CD8-positive, alpha-beta T cell (primary cell): ENCODE measurements at places on chromosomes 3 and 15. TPM values are rescaled to one million over a fixed set of nuclear protein-coding genes. Genes with fewer than 3 reads are reported as not detected.

The CCR4 gene
- 7.5 TPM for total RNA-seq

The SLC28A2 gene
- not detected for total RNA-seq

The RTP1 gene
- total RNA-seq: not detected

The RPUSD2 gene
- total RNA-seq: 24.3 TPM

The COX5A gene
- total RNA-seq: 40.0 TPM

The KLHL24 gene
- 181 TPM for total RNA-seq

DNA sequence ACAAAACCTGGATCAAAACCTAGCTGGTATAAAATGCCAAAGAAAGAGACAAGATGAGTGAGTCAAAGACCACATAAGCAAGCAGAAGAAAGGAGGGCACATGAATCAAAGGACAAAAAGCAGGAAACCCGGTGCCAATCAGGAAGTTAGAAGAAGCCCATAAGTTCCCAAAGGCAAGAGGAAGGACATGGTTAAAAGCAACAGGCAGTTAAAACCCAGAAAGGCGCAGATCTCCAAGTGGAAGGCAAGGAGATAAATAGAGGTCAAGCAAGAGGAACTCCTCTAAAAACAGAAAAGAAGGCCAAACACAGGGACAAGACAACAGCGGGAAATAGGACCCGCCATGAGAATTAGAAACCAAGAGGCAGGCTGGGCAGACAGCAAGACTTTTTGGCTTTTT lies 4.4 kb downstream of the TMOD2 start:
- DNase-seq: no peak

DNA sequence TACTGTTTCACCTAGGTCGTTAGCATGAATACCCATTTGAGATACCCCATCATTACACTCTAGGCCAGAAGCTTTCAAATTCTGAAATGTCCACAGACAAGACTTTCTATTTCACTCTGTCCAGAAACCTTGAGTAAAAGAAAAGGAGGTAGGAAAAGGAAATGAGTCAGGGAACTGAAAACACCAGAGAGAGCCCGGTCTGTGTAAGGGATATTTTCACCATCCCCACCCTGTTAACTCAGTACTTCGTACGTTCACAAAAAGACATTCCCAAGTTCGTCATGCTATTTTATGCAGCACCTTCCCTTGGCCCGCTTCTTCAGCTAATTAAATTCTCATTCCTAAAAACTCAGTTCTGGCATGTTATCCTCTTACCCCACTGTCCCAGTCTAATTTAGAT lies 89.4 kb upstream of the SOX2 start:
- DNase-seq: no peak

- no peak for DNase-seq
Measured at GRCh38 chr3:182709306-182709705, 84.0 kb upstream of the ATP11B start.

DNA sequence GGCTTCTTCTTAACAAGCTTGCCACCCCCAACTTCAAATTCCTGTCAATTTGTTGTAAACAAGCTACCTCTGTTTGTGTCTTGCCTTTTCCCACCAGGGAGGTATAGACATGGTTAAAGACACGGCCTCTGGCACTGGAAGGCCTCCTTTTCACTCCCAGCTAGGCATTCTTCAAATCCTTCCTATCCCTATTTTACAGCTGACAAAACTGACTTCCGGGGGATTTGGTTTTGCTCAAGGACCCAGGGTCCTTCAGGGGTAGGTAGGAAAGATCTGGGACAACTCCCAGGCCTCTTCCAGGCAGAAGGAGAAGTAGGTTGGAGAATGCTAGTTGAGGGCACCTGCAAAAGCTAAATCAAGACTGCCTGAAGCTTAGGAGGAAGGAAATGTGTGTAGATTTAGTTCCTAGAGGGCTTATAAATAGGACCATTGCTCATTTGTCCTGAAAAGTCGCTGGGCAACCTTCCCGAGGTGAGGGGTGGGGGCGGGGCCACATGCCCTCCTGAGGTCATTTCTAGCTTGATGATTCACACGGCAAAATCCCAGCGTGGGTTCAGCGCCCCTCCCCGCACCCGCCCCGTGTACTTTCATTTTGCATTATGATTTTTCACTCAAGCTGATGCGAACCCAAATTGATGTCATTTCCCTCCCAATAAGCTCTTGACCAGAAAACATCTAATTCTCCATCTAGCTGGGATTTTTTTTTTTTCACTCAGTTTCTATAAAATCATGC lies 365.5 kb downstream of the SHQ1 start:
- DNase-seq: peak; percentile 55

DNA sequence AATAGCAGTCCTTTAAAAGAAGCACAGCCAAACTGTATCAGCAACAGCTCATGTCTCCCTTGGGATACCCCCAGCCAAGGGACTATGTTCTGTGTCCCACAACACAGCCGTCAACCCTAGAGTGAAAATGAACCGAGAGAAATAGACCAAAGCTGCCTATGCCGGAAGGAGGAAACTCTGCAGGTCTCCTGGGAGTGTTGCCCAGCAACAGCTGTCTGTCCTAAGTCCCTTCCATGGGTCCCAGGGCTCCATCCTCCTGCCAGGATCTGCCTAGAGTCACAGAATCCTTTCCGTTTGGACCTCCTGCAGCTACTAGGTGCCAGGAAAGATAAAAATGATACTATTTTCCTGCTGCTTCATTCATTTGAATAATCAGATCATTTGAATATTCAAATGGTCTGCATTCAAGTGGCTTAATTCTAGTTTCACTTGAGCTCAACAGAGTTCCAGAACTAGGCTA lies 53.1 kb downstream of the TRANK1 start:
- no peak for DNase-seq

DNA sequence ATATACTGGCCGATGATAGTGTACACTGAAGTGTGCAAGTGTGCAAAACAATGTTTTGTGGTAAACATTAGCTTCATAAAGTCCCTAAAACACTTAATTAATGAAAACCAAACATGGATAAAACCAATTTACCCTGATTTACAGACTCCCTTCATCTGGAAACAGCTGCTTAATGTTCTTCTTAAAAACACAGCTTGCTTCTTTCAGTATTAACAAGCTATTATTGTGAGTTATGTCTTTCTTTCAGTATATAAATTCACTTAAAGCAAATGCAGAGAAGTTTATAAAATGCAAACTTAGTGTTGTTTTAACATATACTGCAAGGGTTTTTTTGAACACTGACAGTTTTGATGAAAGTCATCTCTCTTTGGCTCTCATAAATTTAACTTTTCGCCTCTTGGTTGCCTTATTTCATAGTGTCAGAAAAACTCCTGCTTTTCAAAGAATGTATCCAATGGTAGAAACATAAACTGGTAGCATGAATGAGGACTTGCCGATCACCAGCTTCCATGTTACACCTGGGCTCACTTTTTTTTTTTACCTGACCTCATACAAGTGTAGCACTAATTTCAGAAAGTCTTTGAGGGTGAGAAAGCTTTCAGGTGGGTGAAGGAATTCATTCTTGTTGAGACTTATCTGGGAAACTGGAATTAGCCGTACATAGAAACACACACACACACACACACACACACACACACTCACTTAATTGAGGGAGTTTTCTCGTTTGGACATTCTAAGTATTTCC lies 532.2 kb downstream of the ROBO2 start:
- no peak for DNase-seq

- no peak for DNase-seq
Measured at GRCh38 chr3:13385373-13385965, 34.7 kb downstream of the NUP210 start.

DNA sequence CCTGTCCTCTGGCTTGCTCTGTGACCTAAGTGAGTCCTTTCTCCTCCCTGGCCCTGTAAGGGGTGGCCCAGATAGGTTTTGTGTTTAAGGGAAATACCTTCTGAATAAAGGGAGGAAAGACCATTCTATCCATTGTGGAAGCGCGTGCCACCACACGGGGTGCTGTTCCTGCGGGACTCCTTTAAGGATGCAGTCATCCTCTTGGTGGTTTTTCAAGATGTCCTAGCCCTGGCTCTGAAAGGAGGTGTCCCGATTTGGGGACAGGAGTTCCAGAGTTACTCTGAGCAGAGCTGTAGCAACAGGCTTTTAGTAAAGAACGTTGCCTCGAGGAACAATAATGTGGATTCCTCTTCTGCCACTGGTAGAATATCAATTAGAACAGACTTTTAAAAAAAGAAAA lies 9.6 kb downstream of the SLC6A6 start:
- no peak for DNase-seq

- no peak for DNase-seq
Measured at GRCh38 chr15:43905755-43906154, 79.0 kb downstream of the WDR76 start.

GRCh38 chr3:40120067-40120692 lies 189.3 kb upstream of the EIF1B start:
- DNase-seq: no peak

DNA sequence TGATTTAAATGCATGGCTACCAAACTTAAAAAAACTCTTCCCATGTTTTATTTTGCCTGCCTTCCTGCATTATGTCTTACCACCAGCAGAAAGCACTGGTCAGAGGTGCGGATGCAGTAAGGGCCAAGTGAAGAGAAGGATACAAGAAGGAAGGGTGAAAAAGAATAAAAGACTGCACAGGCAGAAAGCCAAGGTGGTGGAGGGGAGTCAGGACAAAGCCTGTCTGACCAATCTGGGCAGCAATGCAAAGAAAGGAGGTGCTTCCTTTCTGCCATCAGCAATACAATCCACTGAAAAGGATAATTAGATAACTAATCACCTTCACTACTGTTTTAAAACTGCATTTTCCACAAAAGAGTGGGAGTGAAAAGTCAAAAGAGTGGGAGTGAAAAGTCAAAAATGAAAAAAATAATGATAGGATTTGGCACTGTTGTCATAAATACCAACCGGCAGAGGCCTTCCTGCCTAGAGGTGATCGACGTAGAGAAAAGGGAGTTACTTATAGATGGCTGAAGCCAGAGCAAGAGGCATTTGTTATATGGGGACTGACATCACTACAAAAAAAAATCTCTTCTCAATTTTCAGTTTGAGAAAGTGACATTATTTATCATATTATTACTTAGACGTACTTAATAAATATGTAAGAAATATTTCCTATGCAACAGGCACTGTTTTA lies 385.3 kb downstream of the TBC1D5 start:
- no peak for DNase-seq

DNA sequence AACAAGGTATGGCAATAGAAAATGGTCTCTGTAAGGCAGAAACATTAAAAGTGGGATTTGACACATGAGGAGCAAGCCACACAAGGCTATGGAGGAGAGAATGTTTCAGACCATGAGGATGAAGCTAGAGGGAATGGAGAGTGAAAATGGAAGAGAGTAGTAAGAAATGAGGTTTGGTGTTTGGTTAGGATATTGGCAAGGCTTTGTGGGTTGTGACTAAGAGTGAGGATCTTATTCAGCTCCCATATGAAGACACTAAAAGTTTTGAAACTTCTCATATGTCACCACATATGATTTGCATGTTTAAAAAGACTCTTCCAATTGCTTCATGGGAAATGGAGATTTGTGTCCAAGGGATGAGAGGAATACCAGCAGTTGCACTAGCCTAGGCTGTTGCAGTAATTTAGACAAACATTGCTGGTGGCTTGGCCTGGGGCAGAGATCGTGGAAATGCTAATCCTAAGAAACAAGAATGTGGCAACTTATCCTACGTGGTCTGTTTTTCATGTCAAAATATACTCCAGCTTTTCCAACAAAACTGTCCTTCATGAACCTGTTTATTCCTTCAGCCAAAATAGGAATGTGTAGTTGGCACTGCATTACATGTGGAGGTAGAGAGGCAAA lies 749.0 kb downstream of the PDCD6IP start:
- DNase-seq: no peak

DNA sequence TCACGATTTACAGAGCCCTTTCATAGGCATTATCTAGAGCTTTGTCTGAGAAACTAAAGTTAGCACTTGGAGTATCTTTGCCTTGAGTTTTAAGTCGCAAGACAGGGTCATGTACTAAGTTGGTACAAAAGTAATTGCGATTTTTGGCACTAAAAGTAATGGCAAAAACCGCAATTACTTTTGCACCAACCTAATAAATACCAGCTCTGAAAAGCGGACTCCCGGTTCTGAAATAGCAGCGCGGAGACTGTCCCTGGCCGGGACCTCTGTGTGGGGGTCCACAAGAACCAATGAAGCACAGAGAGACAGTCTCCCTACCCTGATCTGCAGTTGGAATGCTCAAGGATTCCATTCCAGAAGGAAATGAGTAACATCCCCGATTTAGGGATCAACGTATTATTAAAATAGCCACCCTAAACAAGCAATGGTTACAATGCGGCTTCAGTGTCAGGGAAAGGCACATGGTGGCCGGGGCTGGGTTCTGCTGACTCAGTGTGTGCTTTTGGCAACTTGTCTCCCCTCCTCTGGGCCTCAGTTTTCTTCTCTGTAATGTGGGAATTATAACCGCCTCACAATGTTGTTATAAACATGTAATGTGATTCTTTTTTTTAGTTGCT lies 150.3 kb upstream of the MCTP2 start:
- no peak for DNase-seq

- no peak for DNase-seq
Measured at GRCh38 chr15:100580414-100580813, 21.6 kb downstream of the LINS1 start.

DNA sequence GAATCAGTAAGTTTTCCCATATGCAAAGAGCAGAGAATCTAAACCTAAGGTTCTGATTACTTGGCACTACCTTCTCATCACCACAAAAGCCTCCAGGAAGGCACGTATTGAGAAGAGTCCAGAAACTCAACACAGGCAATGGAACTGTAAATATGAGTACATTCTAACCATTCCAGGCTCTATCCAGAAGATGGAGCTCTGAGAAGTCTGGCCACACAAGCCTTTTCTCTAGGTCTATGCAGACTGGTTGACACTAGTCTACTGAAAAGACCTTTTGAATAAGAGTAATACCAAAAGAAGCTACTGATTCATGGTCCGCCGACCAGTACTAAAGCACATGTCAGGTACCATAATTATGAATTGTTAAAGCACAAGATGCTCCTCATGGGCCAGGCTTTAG lies 12.2 kb upstream of the NCKIPSD start:
- no peak for DNase-seq

- no peak for DNase-seq
Measured at GRCh38 chr3:18288243-18288642, 136.9 kb downstream of the SATB1 start.

DNA sequence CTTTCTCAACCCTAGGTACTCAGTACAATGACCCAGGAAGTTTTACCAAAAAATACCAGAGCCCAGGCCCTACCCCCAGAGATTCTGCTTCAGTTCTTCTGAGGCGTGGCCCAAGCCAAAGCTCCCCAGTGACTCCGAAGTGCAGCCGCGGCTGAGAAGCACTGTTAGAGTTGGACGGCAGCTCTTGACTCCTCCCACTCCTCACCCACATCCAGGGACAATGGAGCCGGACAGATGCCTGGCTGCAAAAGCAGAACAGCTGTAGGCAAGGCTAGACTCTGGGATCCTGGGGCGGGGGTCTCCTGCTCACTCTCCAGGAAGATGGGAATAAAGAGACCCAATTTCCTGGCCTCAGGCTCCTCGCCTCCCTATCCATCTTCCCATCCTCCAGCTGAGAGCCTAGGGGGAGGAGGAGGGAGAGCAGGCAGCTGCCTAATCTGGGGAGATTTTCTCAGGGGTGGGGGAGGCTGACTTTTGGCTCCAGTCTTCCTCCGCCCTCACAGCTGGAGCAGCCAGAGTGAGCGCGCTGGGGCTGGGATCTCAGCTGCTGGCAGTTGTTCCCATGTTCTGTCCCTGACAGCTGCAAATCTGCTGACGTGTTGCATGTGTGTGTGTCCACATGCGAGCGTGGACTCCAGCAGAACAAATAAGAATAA lies 223.8 kb downstream of the OPA1 start:
- no peak for DNase-seq
